ENCODE measurements at places on chromosomes 13 and 19. TPM values are rescaled to one million over a fixed set of nuclear protein-coding genes. Genes with fewer than 3 reads are reported as not detected.

- no peak for DNase-seq
Measured at GRCh38 chr19:8988204-8988603, 22.0 kb downstream of the MUC16 start.

The SIAH3 gene
- 0.11 TPM for total RNA-seq

DNA sequence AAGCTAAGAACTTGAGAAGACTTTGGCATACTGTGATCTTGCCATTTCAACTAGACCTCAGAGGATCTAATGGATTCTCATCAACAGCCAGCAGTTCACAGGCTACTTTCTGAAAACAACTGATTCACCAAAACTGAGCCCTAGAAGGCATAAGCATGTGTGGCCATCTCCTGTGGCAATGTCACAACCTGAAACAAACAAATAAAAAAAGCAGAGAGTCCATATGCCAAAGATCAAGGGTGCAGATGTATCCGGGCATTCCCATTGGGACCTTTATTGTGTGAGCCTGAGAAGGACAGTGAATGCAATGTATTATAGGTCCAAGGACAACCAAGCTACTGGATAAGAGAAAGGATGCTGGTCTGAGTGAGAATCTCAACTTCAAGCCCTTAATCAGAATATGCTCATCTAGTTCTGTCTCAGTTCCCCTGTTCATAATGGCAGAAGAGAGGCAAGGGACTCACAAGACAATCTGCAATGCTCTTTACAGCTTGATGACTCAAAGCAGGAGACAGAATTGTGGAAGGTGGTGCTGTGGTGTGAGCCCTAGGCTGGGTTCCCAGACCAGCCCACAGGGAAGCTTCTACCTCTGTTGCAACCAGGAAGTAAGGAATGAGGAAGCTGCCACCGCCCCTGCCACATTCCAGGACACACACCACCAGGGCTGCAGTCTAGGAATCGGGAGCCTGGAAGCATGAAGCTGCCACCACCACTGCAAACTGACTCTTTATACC, 133.7 kb downstream of the RAP2A start:
- no peak for DNase-seq

DNA sequence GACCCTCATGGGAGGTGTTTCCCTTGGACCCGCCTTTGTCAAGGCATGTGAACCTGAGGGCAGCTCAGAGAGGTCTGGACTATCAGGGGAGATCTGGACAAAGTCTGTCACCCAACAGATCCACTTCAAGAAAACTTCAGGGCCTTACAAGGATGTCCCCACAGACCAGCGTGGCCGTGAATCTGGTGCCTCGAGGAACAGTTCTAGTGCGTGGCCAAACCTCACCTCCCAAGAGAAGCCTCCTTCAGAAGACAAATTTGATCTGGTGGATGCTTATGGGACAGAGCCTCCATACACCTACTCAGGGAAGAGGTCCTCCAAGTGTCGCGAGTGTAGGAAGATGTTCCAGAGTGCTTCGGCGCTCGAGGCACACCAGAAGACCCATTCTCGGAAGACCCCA, 11.5 kb downstream of the ZSCAN22 start:
- DNase-seq = no peak

The ANKRD24 gene
- total RNA-seq = 0.90 TPM

DNA sequence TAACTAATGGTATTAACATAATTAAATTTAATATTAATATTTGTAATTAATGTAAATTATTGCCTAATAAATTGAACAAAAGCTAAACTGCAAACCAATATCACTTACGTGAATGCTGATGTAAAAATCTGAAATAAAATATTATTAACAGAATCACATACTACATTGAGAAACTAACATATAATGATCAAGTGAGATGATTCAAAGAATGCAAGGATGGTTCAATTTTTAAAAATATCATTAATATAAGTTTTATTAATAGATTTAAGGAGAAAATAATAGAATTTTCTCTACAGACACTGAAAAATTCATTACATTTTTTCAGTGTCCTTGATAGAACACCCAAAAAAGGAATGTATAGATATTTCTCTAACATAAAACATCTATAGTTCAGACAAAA, 23.5 kb upstream of the EBPL start:
- DNase-seq = no peak

The NCR1 gene
- total RNA-seq = not detected

The C19orf67 gene
- 0.42 TPM for total RNA-seq

The ZNF793 gene
- 4.1 TPM for total RNA-seq

DNA sequence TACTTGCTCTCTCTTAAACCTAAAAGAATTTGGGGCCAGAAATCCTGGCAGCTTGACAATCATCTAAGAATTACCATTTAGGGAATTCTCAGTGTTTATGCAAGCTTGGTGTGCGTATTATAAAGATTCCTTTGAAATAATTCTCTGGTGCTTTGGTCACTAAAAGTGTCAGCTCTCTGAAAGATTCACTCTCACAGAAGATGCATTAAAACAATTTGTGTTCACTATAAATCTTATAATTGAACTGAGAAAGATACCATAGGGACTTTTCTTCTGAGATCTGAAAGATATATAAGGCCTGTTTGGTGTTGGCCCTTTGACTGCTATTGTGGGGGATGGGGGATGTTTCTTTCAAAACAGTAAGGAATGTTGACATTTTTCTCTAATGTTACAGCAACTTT, 27.3 kb downstream of the EPSTI1 start:
- no peak for DNase-seq

The ZNF571 gene
- total RNA-seq = 2.2 TPM

The GPC6 gene
- total RNA-seq = not detected

GRCh38 chr13:77810878-77811277, 107.8 kb downstream of the EDNRB start:
- DNase-seq = no peak

The ZNF850 gene
- total RNA-seq = 6.1 TPM

- DNase-seq = no peak
Measured at GRCh38 chr19:45094707-45095106, 1.7 kb downstream of the PPP1R37 start.

The GPALPP1 gene
- 29.8 TPM for total RNA-seq

- DNase-seq = no peak
Measured at GRCh38 chr13:33717775-33718174, 100.2 kb upstream of the RFC3 start.

- DNase-seq = no peak
Measured at GRCh38 chr13:93674337-93674755, 447.7 kb downstream of the GPC6 start.

- DNase-seq = no peak
Measured at GRCh38 chr19:47821460-47822020, at the start of gene CRX. TSS of gene CRX (plus strand) at chr19:47821937. CDS start at chr19:47834444, 12,507 bp downstream.

The CERS1 gene
- not detected for total RNA-seq

- no peak for DNase-seq
Measured at GRCh38 chr19:35904311-35905068, 2.2 kb downstream of the HCST start.

- no peak for DNase-seq
Measured at GRCh38 chr13:70107125-70107497, 515 bp upstream of the ATXN8OS start.

GRCh38 chr13:20024702-20025101, 66.2 kb downstream of the ZMYM2 start:
- no peak for DNase-seq

The MRI1 gene
- total RNA-seq = 43.5 TPM

DNA sequence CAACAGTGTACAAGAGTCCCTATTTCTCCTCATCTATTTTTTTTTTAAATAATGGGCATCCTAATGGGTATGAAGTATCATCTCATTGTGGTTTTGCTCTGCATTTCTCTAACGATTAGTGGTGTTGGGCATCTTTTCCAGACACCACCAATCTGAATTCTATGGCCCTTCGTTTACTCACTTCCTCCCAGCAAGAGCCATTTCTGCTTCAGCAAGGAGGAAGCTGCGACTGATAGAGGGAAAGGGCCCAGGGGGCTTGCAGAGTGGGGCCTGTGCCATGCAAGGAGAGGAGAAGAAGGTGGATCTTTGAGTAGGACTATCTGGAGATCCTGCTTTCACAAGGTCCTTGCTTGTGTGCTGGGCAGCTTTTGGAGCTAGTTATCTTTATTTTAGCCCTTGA, 58.0 kb downstream of the USPL1 start:
- DNase-seq = no peak

DNA sequence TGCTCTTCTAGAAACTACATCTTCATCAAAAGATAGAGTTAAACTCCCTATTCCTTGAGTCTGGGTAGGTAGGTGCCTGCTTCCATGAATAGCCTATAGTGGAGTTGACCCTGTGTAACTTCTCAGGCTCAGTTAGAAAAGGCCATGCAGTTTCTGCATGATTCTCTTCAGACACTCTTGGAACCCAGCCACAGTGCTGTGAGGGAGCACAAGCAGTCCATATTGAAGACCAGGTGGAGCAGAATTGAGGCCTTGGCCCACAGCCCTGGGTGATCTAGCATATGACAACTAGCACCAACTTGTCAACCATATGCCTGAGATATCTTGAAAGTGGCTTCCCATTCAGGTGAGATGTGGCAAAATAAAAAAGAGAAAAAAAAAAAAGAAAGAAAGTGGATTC, 10.3 kb upstream of the PAN3 start:
- no peak for DNase-seq

The CCL25 gene
- total RNA-seq = not detected

The KLF1 gene
- total RNA-seq = 0.90 TPM

DNA sequence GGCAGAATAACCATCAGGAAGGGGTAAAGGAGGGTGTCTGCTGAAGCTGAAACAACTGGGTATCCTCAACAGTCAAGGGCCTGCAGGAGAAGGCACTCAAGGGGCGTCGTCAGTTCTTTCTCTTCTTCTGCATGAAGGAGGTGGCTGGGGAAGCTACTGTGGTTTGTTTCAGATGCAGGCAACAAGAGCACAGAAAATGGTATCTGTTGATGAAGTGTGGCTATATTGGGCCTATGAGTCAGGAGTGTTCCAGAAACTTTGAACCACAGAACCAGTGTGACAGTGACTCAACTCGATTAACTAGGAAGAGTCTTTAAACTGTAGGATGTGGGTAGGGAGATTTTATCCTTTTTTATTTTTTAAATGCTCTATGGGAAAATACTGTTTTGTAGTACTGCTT, 686.3 kb downstream of the FGF9 start:
- no peak for DNase-seq

DNA sequence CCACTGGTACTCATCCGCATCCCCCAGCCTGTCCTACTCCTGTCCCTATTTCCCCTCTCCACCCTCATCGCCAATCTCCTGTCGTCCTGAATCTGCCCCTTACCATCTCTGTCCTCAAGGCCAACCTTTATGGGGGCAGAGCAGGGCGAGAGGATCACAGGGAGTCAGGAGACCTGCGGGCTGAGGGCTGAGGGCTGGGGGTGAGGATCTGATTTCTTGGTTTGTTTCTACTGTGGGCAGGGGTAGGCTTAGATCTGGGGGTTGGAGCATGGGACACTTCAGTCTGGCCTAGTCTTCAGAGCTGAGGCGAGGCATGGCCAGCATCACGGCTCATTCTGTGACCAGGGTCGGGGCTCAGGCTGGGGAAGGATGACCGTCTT, 16.5 kb upstream of the ERCC1 start:
- DNase-seq = no peak

- DNase-seq = no peak
Measured at GRCh38 chr13:105346141-105346775, 1189.2 kb downstream of the EFNB2 start.

The SKA3 gene
- 33.3 TPM for total RNA-seq

DNA sequence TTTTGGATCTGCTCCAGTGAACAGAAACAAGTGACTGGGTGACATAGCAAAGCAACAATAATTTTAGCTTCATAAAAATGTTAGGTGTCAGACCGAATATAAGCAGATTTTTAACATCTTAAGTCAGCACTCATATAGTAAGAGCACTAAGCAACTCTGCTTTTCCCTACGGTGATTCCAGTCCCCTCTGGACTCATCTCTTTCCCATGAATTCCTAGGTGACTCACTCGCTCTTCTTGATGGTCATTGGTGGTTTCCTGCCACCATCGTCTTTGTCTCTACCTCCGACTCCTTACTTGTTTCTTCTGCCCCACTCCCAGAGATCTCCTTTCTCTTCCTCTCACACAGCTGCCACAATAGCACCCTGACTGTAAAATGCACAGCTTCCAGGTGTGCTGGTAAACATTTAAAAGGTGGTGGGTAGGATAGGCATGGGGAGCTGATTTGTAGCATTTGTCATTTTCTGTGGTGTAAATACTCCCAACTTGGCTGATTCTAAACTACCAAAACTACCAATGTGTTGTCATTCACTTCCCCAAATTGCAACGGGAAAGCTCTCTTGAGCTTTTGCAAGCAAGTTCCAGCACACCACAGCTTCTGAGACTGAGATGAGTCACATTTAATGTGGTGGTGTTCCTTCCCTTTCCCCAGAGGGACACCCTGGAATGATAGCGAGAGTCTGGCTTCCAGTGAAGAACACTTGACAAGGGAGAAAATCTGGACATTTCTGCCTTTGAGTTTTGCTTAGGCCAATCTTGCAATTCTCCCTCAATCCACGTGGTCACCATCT, 42.8 kb upstream of the CLDN10 start:
- no peak for DNase-seq
